Airway epithelial cell (primary cell): ENCODE measurements at places on chromosomes 6 and 20. TPM values are rescaled to one million over a fixed set of nuclear protein-coding genes. Genes with fewer than 3 reads are reported as not detected.

NKAIN4 gene
- 0.46 TPM in 1 of 2 replicates, not detected in the other for total RNA-seq

PDE7B gene
- 0.05 and 0.21 TPM in 2 replicates for total RNA-seq

PTPRA gene
- total RNA-seq, result 22.7 and 32.4 TPM in 2 replicates

THBD gene
- 40.7 and 44.2 TPM in 2 replicates for total RNA-seq

CDC5L gene
- total RNA-seq, result 16.7 and 17.0 TPM in 2 replicates

PAX1 gene
- total RNA-seq, result not detected in 2 replicates

SEMG1 gene
- not detected in 2 replicates for total RNA-seq

ZSCAN23 gene
- 0.74 and 1.4 TPM in 2 replicates for total RNA-seq
